Naive B cell (primary cell): ENCODE measurements at places on chromosomes 2 and 18. TPM values are rescaled to one million over a fixed set of nuclear protein-coding genes. Genes with fewer than 3 reads are reported as not detected.

The MDH1B gene
- not detected for polyA plus RNA-seq

DNA sequence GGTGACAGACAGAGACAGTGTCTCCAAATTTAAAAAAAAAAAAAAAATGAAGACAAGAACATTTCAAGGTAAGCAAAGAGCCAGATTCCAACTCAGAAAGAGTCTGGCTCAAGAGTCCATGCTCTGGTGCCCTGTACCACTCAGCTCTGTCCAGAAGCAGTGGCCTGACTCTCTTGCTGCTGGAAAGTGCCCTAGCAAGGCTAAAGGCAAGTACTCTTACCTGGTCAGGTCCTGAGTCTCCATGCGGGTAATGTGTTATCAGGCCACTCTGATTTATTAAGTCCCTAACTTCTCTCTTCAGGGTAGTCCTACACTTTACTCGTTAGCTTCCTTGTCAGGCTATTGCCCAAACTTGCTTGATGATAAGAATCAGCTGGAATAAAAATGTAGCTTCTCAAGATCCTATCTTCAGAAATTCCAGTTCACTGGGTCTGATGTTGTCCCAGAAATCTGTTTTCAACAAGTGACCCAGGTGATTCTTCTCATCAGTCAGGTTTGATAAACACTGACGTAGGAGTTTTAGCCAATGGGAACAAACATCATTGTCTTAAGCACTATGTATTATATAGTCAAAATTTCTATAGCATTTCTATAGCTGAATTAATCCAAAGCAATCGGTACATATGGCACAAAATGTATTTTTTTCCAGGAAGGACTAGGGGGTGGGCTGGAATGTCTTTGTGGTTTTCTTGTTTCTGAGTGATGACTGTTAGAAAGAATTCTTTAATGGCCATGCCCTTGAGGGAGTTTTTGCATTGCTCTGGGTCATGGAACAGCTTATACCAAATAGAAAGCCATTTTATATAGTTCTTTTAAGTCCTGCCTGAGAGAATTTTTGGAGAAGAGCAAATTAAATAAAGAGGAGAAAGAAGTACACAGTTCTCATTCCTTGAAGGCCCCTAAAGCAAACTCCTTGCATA is 139.9 kb upstream of the DNMT3A start:
- no peak overlapping the region for H3K27ac ChIP-seq
- peaks cover 20% of the 10 kb centered on the region for H3K4me1 ChIP-seq
- peaks cover 11% of the 10 kb centered on the region for H3K36me3 ChIP-seq
- H3K4me3 ChIP-seq = no peak overlapping the region

The COBLL1 gene
- polyA plus RNA-seq = 81.9 TPM

GRCh38 chr2:66982766-66983165 is 414.4 kb upstream of the ETAA1 start:
- H3K27me3 ChIP-seq = no peaks in the 10 kb centered on the region
- no peak overlapping the region for H3K4me3 ChIP-seq
- H3K36me3 ChIP-seq = no peaks in the 10 kb centered on the region
- no peaks in the 10 kb centered on the region for H3K4me1 ChIP-seq

GRCh38 chr2:193141998-193142397 is 947.3 kb upstream of the TMEFF2 start:
- H3K27me3 ChIP-seq = no peaks in the 10 kb centered on the region
- no peak overlapping the region for H3K27ac ChIP-seq
- H3K36me3 ChIP-seq = no peaks in the 10 kb centered on the region

DNA sequence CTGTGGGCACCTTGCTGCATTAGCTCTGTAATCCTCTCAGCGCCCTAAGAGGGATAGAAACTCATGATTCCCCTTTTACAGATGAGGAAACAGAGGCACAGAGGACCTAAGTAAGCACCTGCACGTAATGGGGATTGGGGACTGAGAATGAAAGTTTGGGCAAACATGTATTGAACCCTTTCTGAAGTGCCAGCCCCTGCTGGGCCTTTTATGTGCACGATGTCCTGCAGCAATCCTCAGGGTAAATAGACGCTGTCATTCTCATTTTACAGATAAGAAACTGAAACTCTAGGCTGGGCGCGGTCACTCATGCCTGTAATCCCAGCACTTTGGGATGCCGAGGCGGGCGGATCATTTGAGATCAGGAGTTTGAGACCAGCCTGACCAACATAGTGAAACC is 117.4 kb downstream of the STPG4 start:
- no peak overlapping the region for H3K4me3 ChIP-seq
- H3K27ac ChIP-seq = no peak overlapping the region
- no peaks in the 10 kb centered on the region for H3K27me3 ChIP-seq
- peaks cover 7% of the 10 kb centered on the region for H3K36me3 ChIP-seq
- H3K4me1 ChIP-seq = peaks cover 42% of the 10 kb centered on the region

The SLC11A1 gene
- polyA plus RNA-seq = 1.9 TPM

GRCh38 chr2:239946864-239947728 is 78.0 kb downstream of the NDUFA10 start:
- H3K27ac ChIP-seq = no peak overlapping the region
- H3K27me3 ChIP-seq = no peaks in the 10 kb centered on the region
- no peak overlapping the region for H3K4me3 ChIP-seq
- H3K36me3 ChIP-seq = peaks cover 7% of the 10 kb centered on the region

DNA sequence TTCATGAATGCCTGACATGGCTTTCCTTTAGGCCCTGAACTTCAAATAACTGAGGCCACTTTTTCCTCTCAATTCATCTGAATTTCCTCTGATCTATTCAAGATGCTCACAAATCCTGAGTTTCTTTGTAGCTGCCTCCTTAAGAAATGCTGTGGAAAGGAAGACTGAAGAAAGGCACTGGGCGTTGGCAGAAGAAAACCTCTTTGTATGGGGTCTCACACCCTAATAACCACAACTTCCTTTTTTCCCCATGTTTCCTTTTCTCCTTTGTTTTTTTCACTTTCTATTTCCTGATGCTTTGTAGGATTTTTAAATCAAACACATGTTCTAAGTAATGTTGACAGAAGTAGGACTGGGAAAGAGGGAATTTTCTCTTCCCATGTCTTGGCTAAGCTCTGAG is 447.4 kb downstream of the CMPK2 start:
- H3K4me1 ChIP-seq = peaks cover 6% of the 10 kb centered on the region
- H3K36me3 ChIP-seq = peaks cover 6% of the 10 kb centered on the region
- no peak overlapping the region for H3K27ac ChIP-seq
- H3K27me3 ChIP-seq = no peaks in the 10 kb centered on the region

The GAREM1 gene
- not detected for polyA plus RNA-seq

The METTL5 gene
- polyA plus RNA-seq = 137 TPM

DNA sequence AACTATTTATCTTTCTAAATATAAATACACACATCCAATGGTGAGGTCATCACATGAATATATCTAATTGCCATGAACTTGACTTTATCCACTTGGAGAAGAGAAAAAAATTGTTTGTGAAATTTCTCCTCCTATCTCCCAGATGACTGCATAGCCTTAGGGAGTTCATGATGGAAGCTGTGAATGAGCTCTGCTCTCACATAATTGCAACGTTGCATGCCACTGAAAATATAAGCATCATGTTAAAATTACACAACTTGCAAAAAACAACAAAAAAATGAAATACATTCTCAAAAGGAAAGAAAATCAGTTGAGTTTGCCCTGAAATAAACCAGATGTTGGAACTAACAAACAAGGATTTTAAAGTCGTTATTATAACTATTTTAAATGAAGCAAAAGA is 50.6 kb upstream of the OSR1 start:
- H3K27me3 ChIP-seq = peaks cover 4% of the 10 kb centered on the region
- no peak overlapping the region for H3K27ac ChIP-seq
- no peaks in the 10 kb centered on the region for H3K36me3 ChIP-seq
- DNase-seq = no peak

The SLC19A3 gene
- polyA plus RNA-seq = not detected
